Stimulated activated CD4-positive, alpha-beta T cell treated with anti-CD3 and anti-CD28 coated beads, Interleukin-2, amount 100 ng/mL, for 4 hours (primary cell): ENCODE measurements at places on chromosomes 12 and 14.

GRCh38 chr14:54784060-54784459 lies 118.6 kb downstream of the GCH1 start:
- no peak for DNase-seq

DNA sequence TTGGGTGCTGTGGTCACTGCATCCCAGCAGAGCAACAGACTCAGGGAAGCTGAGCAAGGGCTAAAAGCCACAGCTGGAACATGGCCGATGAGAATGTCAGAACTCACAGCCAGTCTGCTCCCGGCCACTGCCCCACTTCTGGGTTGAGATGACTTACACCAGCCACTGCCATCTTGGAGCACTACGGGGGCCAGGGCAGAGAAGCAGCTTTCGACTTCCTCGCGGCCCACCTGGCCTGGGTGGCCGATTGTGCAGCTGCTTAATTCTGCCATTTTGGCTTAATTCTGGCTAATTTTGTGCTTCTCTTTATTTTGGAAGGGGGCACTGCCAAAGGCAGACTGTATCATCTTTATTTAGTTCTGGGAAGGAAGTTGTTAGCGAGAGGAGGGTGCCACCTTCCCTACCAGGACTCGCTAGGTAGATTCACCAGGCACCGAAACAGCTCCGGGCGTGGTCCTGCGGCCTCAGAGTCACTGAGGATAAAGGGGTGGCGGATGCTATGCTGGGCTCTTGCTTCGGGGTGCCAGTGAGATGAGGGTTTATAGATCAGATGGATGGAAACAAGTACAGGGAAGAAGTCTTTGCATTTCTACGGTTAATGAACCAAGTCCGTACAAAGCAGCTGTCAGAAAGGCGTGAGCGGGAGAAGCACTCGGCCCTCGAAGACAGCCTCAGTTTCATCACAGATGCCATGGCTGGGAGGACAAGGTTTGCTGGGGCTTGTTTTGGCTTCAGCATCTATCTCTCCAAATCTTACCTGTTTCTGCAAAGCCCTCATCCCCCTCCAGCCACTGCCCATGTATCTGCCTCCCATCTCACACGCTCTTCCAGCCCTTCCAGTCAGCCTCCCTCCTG lies 147.8 kb downstream of the PIWIL1 start:
- no peak for DNase-seq

GRCh38 chr14:34368971-34369647 lies 92.9 kb downstream of the SPTSSA start:
- no peak for DNase-seq

DNA sequence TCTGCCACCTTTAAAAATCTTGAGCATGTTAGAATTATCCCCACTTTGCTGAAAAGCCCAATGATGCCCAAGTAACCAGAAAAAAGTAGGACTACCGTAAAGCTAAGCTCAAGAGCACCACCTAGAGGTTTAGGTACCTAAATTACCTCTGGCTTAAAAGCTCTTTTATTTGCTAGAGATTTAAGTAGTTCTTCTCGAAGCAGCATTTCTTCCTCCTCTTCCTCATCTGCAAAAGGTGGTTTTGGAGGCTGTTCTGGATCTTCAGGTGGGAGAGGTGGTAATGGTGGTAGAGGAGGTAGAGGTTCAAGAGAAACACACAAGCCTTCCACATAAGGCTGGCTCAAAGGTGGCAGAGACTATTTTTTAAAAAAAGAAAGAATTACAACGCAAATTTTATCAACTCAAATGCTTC lies 26.9 kb downstream of the ZFC3H1 start:
- DNase-seq, result no peak

- DNase-seq, result no peak
These were observed 421.7 kb downstream of the VRK1 start for GRCh38 chr14:97218691-97219430.

GRCh38 chr12:24534622-24535021 lies 414.3 kb downstream of the BCAT1 start:
- no peak for DNase-seq
